ENCODE measurements at places on chromosomes 2 and 18.

GRCh38 chr2:88077080-88077479 is 9.5 kb downstream of the SMYD1 start:
- no peak for DNase-seq

GRCh38 chr18:34915046-34915445 is 126.2 kb upstream of the MAPRE2 start:
- DNase-seq, result no peak

- no peak for DNase-seq
Observed at GRCh38 chr2:45404807-45405297, 206.2 kb downstream of the SRBD1 start.

DNA sequence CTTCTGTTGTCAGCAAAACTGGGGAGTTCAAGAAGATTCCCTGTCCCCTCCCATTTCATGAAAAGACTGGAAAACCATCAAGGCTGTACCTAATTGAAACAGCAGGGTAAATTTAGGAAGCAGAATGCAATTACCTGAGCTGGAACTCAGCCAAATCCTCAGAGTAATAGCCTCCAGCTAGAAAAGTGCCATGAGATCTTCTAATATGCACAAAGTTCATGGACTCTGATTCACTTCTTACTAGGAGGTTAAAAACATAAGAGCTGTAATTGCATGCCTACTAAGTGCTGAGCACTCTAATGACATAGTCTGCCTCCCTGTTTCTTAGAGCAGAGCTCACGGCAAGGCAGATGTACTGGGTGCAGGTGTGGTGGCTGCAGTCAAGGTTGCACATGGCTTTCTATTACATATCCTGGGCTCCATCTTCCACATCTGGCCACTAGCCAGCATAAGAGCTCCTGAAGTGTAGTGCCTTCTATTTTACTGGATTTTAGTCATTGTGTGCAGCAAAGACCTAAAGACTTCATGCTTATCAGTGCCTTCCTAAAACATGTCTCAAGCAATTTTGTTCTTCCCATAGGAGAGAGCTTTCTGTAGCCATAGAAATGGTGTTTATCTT is 341.7 kb downstream of the PTPRM start:
- no peak for DNase-seq

DNA sequence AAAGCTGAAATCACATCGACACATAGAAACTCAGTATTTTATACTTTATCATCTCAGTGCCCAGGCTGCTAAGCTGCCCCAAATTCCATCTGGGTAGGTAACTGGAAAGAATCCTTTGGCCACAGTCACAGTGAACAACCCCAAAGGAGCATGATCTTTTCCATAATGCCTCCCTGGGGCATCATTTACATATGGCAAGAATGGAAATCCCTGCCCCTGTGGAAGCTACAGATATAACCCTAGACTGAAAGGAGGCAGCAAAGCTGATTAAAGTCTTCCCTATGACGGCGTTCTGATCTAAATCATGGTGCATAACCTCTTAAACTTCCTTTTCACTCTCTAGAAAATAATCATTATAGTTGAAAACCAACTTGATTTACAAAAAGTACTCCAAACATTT is 41.5 kb downstream of the MAP3K19 start:
- peak; percentile 52 for DNase-seq

DNA sequence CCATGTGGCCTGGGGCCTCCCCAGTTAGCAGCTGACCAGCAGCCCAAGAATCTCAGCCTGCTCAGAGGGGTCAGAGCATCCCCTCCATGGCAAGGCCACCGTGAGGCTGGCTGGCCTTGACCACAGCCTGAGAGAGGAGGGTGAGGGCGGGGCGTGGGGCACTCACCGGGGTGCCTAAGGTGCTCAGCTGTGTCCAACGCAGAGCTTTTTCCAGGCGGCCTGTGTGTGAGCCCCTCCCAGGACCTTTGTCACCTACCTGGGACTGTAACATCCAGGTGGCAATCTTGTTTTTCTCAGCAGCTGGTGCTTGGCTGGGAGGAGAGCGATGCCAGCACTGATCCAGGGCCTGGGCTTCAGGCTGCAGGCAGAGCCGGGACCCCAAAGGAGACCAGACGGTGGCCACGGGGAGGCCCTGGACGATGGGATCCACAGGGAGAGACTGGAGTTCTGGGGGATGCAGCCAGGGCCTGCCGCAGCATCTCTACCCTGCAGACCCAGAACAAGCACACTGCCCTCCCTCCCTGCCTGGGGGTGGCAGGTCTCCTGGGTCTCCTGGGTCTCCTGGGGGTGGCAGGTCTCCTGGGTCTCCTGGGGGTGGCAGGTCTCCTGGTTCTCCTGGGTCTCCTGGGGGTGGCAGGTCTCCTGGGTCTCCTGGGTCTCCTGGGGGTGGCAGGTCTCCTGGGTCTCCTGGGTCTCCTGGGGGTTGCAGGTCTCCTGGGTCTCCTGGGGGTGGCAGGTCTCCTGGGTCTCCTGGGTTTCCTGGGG is 12.3 kb downstream of the SNED1 start:
- DNase-seq, result no peak

DNA sequence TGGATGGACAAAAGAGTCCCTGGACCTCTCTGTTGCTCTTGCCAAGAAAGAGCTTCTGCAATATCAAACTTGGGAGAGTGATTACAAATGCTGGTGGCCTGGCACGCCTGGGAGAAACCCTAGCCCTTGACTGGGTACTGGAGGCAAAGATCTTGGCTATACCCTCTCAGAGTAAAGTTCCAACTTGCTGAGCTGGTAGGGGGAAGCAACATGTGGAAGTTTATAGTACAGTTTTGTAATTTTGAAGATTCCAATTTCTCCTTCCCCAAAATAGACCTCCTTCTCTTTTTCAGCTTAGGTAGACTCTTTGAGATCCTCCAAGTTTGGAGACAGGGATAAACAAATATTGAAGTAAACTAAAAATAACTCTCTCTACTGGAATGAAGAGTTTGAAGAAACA is 645.3 kb downstream of the NR4A2 start:
- no peak for DNase-seq

DNA sequence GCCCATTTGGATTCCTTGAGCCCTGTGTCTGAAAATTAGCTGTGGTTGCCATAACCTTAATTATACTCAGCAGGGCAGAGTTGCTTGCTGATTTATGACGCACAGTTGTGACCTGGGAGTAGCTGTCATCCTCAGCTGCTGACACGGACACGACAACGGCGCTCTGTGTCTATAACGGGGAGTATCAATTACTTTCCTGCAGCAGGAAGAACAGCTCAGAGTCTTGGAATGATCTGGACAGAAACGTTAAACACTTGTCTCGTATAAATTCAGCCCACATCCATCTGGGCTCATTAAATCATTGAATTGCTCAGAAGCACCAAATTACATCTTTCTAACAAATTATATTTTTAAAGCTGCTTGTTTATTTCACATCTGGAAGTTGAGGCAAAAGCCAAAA is 116.3 kb downstream of the SEPTIN10 start:
- DNase-seq, result no peak

- DNase-seq, result no peak
Observed at GRCh38 chr2:28639836-28640235, 111.8 kb upstream of the PPP1CB start.

GRCh38 chr2:162908567-162908966 is 70.0 kb upstream of the KCNH7 start:
- peak; percentile 0 for DNase-seq

GRCh38 chr18:49460976-49461601 is 644 bp upstream of the DYM start:
- no peak for DNase-seq

GRCh38 chr2:208017721-208018120 is 7.6 kb downstream of the PLEKHM3 start:
- DNase-seq, result no peak

GRCh38 chr2:149346272-149346671 is 15.9 kb downstream of the LYPD6 start:
- DNase-seq, result no peak

DNA sequence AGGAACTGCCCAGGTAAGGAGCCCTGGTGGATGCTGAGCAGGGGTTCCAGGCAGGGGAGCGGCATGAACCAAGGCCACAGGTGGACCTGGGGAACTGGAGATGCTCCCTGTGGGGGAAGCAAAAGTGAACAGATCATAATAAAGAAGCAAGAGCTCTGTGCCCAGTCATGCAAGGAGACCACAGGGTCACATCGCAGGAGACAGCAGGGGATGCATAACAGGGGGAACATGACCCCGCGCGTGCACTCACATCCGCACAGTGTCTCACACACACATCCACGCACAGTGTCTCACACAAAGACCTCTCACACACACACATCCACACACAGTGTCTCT is 473.3 kb upstream of the HS6ST1 start:
- no peak for DNase-seq

- DNase-seq, result no peak
Observed at GRCh38 chr2:84487298-84487996, 28.4 kb upstream of the SUCLG1 start.

- DNase-seq, result no peak
Observed at GRCh38 chr2:172270278-172271079, 156.9 kb upstream of the ITGA6 start.

DNA sequence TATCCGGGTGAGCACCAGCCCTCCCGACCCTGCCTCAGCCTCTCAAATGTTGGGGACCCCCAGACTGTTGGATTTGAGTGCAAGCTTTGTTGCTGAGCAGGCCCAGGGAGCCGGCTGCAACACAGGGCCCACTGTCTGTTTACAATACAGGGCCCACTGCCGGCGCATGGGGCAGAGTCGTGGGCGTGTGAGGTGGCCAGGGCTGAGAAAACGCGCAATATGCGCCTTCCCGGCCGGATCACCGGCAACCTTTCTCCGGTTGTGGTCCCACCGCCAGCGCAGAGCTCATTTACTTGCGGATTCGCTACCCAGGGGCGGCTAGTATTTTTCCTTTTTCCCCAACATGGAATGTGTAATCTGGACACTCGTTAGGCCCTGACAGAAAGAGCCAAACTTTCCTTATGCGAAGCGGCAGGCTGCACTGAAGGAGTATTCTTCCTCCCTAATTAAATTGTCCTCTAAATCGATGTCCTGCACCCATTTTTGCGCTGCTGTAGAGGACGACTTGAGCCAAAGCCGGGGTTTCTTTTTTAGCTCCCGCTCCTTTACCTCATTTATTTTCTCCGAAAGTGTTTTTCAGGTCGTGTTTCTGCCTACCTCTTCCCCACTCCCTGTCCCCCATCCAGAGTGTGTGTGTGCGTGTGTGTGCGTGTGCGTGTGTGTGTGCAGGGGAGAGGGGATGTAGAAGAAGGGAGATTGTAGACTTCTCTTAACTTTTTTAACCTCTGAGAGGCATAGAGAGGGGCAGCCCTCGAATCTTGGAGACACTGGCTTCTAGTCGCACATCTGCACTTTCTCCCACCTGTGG is 2.7 kb downstream of the OTX1 start:
- DNase-seq, result peak; percentile 47

DNA sequence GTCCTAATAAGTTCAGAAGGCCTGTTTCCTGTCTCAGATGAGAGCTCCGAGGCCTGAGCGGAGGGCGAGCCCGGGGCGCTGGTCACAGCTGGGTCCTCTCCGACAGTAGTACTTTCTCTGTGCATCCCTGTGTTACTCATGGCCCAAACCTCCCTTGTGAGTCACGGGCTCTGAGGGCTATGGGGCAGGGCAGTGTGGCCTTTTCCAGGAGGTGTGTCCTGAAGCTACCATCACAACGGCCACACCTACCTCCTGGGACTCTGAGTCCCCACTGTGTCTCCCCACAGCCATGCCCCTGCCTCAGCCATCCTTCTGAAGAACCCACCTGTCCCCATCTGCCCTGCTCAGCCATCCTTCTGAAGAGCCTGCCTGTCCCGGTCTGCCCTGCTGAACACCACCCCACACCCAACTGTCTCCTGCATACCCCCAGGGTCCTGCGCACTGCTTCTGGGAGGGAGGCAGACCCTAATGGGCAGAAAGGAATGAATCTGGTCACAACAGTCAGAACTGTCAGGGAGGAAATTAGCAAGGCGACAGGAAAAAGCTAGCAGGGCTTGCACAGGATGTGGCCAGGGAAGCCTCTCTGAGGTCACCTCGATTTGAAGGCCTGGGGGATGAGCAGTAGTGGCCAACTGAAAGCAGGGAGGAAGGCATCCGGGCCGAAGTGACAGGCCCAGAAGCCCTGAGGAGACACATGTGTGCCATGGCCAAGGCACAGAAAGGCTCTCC is 145.4 kb upstream of the RIOK3 start:
- DNase-seq, result no peak

DNA sequence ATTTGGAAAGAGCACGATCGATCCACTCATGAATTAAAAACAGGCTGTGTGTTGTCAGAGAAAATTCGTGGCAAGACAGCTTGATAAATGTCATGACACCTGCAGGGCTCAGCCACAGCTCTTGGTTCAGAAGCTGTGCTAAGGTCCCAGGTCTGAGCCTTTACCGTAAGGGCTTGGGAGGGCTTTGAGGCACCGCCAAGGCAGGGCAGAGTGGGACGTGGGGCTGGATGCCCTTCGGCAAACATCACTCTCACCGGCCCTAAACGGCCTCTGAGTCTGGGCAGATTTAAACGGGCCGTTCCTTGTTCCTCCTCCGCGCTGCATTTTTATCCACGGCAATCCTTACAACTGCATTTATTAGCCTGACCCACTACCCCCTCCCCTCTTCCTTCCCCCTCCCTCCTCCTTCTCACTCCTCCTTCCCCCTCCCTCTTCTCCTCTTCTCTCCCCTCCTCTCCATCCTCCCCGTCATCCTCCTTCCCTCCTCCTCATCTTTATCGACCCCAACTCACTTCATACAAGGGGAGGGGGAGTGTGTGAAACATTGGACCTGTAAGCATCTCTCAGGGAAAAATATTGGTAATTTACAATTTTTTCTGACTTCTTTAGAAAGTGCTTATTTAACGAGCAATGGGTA is 33.9 kb downstream of the MBP start:
- no peak for DNase-seq

GRCh38 chr2:180442860-180443644 is 436.0 kb upstream of the CWC22 start:
- no peak for DNase-seq

DNA sequence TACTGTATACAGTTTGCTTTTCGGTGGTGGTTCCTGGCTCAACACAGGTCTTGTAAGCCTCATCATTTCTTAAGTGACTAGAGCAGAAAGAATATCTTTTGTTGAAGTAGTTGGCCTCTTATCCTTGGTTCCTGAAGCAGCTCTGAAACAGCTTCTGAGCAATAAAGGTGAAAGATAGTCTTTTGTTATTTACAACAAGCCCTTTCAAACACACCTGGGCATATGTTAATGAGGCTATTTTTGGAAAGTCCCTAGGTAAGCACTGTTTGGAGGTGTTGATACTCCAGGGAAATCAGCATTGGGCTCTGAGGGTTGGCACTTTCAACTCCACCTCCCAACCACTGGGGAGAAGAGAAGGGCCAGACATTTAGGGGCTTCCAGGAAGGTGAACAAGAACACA is 211.0 kb downstream of the MCFD2 start:
- DNase-seq, result peak; percentile 73
